ENCODE measurements at places on chromosomes 12 and 14.

DNA sequence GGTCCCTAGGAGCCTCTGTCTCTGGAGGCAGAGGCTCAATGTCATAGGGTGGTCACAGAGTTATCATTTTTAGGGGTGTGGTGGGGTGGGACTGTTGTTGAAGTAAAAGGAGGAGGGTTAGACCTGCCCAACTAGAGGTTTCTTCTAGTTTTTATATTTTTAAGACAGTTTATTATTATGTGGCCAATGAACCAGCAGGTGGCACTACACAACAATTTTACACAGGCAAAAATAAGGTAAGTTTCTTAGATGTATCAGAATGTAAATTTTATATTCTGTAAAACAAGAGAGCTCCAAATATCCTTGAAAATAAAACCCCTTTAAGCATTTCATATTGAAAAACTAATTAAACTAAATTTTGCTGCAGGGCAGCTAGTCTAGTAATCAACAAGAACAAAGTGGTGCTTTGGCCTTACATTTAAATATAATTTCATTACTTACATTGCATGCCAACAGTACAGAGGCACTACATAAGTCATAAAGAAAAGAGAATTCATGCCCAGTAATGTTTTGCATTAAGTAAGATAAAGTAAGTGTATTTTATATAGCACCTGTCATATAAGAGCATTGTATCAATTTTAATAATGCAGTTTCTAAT lies 22.2 kb upstream of the OVCH1 start:
- DNase-seq, result no peak

GRCh38 chr12:78396538-78396937 lies 468.0 kb upstream of the SYT1 start:
- no peak for DNase-seq

- no peak for DNase-seq
These were observed 13.9 kb downstream of the TGFB3 start for GRCh38 chr14:75967866-75968265.

- DNase-seq, result no peak
These were observed 12.8 kb upstream of the TESC start for GRCh38 chr12:117111821-117112595.

- DNase-seq, result no peak
These were observed 12.1 kb downstream of the VASH1 start for GRCh38 chr14:76773188-76773885.

GRCh38 chr12:12461923-12462315 lies 100.7 kb downstream of the DUSP16 start:
- DNase-seq, result no peak
